Gastroesophageal sphincter (tissue), 4 donors: ENCODE measurements at places on chromosomes 4 and X.

DNA sequence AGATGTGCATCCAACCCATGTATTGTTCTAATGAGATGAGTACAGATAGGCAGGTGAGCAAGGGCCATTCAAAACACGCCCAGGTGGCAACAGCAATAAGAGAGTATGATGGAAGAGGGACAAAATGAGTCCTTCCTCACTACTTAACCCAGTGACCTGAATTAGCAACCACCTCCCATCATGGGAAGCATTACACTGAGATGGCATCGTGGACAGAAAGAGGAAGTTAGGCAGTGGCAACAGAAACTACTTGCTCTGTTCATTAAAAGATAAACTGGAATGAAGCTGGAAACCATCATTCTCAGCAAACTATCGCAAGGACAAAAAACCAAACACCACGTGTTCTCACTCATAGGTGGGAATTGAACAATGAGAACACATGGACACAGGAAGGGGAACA is 17.2 kb downstream of the RXFP1 start:
- H3K36me3 ChIP-seq, result no peaks in the 10 kb centered on the region
- no peak overlapping the region for H3K4me3 ChIP-seq
- H3K27ac ChIP-seq, result no peak overlapping the region
- no peaks in the 10 kb centered on the region for H3K27me3 ChIP-seq
- no peaks in the 10 kb centered on the region for H3K4me1 ChIP-seq

DNA sequence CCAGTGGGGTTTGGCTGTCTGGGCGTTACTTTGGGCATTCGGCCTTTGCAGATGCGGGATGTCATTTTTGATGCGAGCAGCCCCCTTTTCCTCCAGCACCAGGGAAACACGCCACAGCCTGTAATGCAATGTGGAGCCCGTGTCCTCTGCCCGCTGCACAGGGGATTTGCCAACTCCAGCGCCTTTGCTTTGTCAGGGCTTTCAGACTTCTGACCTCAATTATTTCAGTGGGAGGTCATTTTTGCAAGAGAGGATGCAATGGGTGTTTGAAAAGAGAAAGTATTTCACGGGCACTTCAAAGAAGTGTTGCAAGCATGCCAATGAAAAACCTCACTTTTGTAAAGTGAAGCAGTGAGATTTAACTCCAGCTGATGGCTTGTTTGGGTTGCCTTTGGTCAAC is 11.5 kb downstream of the CLCN4 start:
- no peak for ATAC-seq
- no peak overlapping the region for H3K27ac ChIP-seq
- H3K27me3 ChIP-seq, result no peaks in the 10 kb centered on the region
- H3K4me1 ChIP-seq, result peaks cover 2% of the 10 kb centered on the region
- H3K36me3 ChIP-seq, result no peaks in the 10 kb centered on the region

GRCh38 chr4:111836601-111837000 is 308.7 kb upstream of the FAM241A start:
- H3K27me3 ChIP-seq, result no peaks in the 10 kb centered on the region
- H3K36me3 ChIP-seq, result no peaks in the 10 kb centered on the region
- ATAC-seq, result no peak
- H3K4me1 ChIP-seq, result no peaks in the 10 kb centered on the region
- H3K4me3 ChIP-seq, result no peak overlapping the region

- no peaks in the 10 kb centered on the region for H3K36me3 ChIP-seq
- H3K27ac ChIP-seq, result no peak overlapping the region
- H3K4me3 ChIP-seq, result no peak overlapping the region
- ATAC-seq, result no peak
- no peaks in the 10 kb centered on the region for H3K4me1 ChIP-seq
These were observed 38.5 kb upstream of the POU3F4 start for GRCh38 chrX:83469551-83469950.

DNA sequence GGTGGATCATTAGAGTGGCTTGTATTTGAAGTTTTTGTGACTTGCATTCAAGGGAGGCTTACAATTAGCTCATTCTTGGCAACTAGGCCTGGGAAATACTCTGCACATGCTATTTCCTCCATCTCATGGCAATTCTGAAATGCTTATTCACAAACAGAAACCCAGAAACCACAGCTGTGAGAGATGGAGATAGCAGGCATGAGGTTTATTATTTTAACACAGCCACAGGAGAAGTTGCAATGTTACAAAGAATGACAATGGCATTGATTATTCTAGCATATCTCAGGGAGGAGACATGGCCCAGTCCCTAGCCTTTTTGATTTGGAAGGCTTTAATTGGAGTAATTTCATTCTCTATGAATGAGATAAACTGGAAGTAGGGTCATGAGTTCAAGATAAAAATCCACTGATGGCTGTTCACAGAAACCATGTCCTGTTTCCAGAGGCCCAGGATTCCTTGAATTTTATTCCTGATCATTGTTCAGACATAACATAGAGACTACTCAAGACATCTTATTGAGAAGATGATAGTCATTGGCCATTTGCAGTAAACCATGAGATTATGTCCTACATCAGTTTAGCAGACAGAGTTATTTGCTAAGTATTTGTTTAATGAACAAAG is 123.9 kb downstream of the MID1 start:
- H3K4me1 ChIP-seq, result no peaks in the 10 kb centered on the region
- ATAC-seq, result no peak
- no peak overlapping the region for H3K27ac ChIP-seq
- H3K36me3 ChIP-seq, result no peaks in the 10 kb centered on the region
- H3K4me3 ChIP-seq, result no peak overlapping the region
